ENCODE measurements at places on chromosomes 5 and 9. TPM values are rescaled to one million over a fixed set of nuclear protein-coding genes. Genes with fewer than 3 reads are reported as not detected.

DNA sequence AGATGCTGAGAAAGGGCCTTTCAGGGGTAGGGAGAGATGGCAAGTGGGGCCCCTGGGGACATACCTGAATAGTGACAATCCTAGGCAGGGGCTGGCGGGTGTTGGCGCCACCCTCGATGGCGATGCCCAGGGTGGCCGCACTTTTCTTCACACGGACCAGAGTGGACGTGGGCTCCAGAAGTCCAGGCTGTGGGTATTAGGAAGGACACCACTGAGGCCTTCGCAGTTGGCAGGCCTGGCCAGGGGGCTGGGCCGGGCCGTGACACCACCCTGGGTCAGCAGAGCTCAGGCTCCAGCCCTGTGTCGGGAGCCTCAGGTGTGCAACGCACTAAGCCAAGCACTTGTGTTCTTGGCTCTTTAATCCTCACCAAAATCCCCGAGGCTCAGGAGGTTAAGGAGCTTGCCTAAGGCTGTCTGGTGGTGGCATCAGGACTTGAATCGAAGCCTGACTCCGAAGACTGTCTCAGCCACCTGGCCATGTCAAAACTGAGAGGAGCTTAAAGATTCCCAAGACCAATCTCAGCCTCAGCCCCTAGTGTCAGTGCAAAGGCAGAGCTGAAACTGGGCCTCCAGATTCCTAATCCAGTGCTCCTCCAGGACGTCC, 15.5 kb upstream of the AKNA start:
- no peak for DNase-seq

- DNase-seq, result no peak
These were observed 966.0 kb upstream of the COX7C start for GRCh38 chr5:85651731-85652130.

The CAMLG gene
- 35.9 TPM for total RNA-seq

The SMARCA2 gene
- total RNA-seq, result 94.7 TPM

All from activated CD8-positive, alpha-beta T cell treated with anti-CD3 and anti-CD28 coated beads for 36 hours (primary cell).